ENCODE measurements at places on chromosomes 7 and 10. TPM values are rescaled to one million over a fixed set of nuclear protein-coding genes. Genes with fewer than 3 reads are reported as not detected.

DPP6 gene
- polyA plus RNA-seq: 0.29 TPM

GRCh38 chr10:4847561-4848355 lies 21.8 kb downstream of the AKR1E2 start:
- DNase-seq: no peak

DNA sequence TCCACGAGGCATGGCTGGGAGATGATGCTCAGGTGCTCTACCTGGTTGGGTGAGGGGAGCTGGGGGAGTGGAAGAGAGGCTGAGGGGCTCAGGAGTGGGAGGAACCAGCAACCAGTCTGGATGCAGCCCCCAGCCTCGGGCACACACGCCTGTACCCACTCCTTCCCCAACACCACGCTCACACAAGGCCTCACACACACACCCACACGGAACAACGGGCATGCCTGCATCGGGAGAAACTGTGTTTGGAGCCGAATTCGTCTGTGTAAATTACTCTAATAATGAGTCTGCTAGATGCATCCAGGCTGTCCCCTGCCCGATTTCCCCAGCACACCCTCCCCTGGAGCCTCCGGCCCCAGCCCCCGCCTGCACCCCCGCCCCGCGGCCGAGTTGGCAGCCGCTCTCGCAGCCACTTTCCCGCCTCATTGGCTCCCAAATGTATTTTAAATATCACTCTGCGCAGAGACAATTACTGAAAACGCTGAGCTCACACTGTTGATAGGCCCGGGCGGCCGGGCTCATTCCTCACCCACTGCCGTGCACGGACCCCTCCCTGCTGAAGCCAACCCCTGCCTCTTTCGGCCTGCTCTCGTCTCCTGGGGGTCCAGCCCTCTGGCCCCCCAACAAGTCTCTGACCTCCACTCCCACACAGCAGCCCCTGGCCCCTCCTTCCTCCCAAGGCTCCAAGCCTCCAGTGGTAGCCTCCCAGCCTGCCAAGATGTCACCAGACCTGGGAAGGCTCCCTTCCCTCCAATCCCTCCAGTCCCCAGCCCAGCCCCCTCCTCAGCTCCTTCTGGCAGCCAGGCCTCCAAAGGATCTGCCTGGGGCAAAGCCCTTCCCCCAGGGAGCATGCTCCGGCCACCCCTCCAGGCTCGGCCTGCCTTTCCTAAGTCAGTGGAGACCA lies 11.1 kb downstream of the H2BK1 start:
- peak; percentile 81 for DNase-seq

SAP25 gene
- polyA plus RNA-seq: 12.8 TPM

DOCK1 gene
- 68.9 TPM for polyA plus RNA-seq

GRCh38 chr10:20598590-20598989 lies 298.5 kb downstream of the NEBL start:
- DNase-seq: no peak

GRCh38 chr10:108836362-108836761 lies 1086.9 kb downstream of the XPNPEP1 start:
- DNase-seq: no peak

CRTAC1 gene
- polyA plus RNA-seq: 2.3 TPM

CLDN4 gene
- 65.3 TPM for polyA plus RNA-seq

GRCh38 chr7:155754165-155754564 lies 58.1 kb downstream of the SHH start:
- no peak for DNase-seq

DNA sequence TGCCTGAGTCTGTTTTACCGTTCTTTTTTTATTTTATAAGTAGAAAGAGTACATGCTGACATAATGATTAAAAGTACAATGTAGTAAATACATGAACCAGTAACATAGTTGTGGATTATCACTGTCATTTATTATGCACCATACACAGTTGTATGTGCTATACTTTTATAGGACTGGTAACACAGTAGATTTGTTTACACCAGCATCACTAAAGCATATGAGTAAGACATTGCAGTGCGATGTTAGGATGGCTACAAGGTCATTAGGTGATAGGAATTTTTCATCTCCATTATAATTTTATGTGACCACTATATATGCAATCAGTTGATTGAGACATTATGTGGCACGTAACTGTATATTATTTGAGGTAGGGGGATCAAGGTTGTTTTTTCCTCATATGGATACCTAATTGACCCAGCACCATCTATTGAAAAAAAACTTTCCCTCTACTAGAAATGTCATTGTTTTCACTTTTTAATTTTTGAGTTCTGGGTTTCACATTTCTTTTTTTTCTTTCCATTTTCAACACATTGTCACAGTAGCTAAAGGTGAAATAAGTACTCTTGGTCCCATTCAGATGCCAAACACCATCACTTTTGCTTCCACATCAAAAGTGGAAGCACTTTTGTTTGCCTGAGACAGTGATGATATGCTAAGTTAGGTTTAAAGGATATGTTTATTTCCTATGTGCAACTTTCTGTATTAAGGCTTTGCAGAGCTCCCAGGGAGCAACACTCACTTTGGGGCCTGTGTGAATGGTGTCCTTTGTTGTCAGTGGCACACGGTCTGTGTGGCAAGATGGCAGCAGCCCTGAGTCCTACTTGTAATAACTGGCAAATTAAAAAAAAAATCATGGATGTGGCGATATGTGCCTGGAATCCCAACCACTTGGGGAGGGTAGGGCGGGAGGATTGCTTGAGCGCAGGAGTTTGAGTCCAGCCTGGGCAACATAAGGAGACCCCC lies 17.1 kb downstream of the UBE2D1 start:
- no peak for DNase-seq

DNA sequence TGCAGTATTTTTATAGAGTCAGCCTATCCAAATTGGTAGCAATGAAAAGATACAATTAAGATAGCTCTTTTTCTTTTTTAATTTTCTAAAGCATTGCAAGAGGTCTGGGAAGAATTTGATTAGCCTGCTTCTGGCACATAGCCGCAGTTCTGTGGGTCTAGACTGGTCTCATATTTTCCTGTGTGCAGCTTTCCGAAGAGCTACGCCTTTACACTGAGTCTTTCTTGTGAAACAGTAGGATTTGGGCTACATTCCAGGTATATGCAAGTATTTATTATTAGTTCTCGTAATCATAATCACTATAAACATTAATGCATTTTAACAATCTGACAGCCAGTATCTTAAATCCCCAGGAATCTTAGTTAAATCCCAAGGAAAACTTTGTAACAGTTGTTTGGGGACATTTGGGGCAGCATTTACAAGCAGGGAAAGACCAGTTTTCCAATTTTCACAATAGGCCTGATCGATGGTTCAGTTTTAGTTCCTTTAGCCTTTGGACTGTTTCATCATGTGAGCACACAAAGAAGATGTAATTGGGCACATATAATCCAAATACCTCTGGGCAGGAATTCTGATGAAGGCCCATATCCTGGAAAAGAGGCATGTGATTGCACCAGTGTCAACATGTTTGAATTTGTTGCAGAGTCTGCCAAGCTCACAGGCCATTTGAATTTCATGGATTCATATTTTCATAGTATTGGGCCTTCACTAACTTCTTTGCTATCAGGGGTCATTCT lies 287.3 kb downstream of the INHBA start:
- DNase-seq: peak; percentile 9

DNA sequence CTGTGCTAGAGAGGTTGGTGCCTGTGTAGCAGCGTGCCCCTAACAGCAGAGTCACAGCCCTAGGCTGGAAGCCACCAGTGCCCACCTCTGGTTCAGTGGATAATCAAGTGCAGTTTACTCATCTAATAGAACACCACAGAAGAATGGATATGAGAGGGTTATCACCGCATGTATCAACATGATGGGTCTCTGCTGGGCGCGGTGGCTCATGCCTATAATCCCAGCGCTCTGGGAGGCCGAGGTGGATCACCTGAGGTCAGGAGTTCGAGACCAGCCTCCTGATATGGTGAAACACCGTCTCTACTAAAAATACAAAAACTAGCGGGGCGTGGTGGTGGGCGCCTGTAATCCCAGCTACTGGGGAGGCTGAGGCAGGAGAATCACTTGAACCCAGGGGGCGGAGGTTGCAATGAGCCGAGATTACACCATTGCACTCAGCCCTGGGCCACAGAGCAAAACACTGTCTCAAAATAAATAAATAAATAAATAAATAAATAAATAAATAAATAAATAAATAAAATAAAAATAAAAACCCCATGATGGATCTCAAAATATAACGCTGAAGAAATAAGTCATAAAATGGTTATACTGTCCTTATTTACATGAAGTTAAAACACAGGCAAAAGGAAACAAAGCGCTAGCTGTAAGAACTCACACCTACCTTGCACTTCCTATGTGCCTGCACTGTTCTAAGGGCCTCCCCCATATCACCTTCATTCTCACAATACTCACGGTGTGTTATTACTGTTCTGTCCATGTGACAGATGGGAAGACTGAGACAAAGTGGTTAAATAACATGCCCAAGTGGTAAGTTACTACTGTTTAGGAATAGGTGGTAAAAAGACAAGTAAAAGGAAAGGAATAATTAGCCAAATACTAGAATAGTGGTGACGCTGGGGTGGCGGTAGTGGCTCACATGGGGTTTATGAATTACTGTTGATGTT lies 70.9 kb downstream of the AMZ1 start:
- DNase-seq: no peak

GRCh38 chr7:96173781-96174180 lies 148.1 kb downstream of the SLC25A13 start:
- no peak for DNase-seq

CALML5 gene
- polyA plus RNA-seq: not detected

GRCh38 chr10:102814453-102814871 lies 22.8 kb downstream of the CYP17A1 start:
- no peak for DNase-seq

- DNase-seq: no peak
Measured at GRCh38 chr7:33748793-33749192, 156.5 kb upstream of the BMPER start.

OSBPL3 gene
- polyA plus RNA-seq: 4.0 TPM

ANKRD1 gene
- 0.24 TPM for polyA plus RNA-seq

DNA sequence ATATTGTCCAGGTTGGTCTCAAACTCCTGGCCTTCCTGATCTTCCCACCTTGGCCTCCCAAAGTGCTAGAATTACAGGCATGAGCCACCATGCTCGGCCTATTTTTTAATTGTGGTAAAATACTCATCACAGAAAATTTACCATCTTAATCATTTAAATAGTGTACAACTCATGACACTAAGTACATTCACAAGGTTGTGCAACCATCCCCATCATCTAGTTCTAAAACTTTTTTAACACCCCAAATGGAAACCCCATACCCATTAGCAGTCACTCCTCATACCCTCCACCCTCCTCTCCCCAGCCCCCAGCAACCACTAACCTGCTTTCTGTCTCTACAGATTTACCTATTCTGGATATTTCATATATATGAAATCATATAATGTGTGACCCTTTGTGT lies 90.3 kb downstream of the DOCK4 start:
- no peak for DNase-seq

HOXA3 gene
- 44.1 TPM for polyA plus RNA-seq

GRCh38 chr7:74275401-74275881 lies 13.8 kb upstream of the CLIP2 start:
- DNase-seq: no peak

GRCh38 chr7:3282457-3282856 lies 18.6 kb upstream of the SDK1 start:
- no peak for DNase-seq

GRCh38 chr10:130708465-130709070 lies 572.4 kb downstream of the GLRX3 start:
- DNase-seq: no peak

- no peak for DNase-seq
Measured at GRCh38 chr7:140231771-140232491, 55.1 kb upstream of the KDM7A start.

- no peak for DNase-seq
Measured at GRCh38 chr10:127283017-127283416, 86.6 kb upstream of the INSYN2A start.

DNA sequence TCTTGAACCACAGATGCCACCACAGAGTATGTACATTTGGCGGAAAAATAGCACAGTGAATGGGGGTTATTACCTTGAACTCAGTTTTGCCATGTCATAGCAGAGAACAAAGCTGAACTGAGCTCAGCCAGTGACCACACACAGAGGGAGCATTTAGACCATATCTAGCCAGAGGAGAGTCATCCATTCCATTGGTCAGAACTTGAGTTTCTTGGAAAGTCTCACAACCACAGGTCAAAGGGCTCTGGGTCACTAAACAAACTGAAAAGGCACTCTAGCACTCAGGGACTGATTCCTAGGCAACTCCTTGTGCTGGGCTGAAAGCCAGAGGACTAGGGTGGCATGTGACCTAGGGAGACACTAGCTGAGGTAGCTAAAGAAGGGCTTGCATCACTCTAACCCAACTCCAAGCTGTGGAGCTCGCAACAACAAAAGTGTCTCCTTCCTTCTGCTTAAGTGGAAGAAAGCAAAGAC lies 239.7 kb upstream of the SEMA3D start:
- DNase-seq: no peak

NAT16 gene
- polyA plus RNA-seq: not detected

TRPV5 gene
- 0.14 TPM for polyA plus RNA-seq

GRCh38 chr7:78845155-78845554 lies 608.3 kb downstream of the MAGI2 start:
- no peak for DNase-seq

DNA sequence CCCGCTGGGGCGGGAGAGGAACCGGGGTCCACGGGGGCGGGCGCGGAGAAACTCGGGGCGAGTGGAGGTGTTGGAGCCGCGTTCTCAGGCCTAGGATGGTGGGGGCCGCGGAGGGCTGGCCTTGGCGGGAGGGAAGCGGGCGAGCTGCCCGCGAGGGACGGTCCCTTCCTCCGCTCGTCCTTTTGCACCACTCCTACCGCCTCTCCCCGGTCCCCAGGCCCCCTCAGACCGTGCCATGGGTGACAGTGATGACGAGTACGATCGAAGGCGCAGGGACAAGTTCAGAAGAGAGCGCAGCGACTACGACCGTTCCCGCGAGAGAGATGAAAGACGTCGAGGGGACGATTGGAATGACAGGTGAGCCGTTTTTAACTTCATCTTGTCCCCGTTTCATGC lies 451 bp downstream of the SRRT start:
- DNase-seq: no peak
